ENCODE measurements at places on chromosomes 5 and 9. TPM values are rescaled to one million over a fixed set of nuclear protein-coding genes. Genes with fewer than 3 reads are reported as not detected.

HMCN2 gene
- 1.3 TPM for polyA plus RNA-seq

APBA1 gene
- polyA plus RNA-seq: 13.3 TPM

NUDT12 gene
- 29.6 TPM for polyA plus RNA-seq

PCDH1 gene
- 26.2 TPM for polyA plus RNA-seq

NSG2 gene
- 0.19 TPM for polyA plus RNA-seq
